ENCODE measurements at places on chromosomes 5 and 9.
A peak's percentile ranks its signal among the peaks of the same experiment; 100 is the strongest.

- DNase-seq = peak; percentile 49
These were observed 353.7 kb downstream of the SLCO4C1 start for GRCh38 chr5:101942321-101942882.

- DNase-seq = no peak
These were observed 1.8 kb upstream of the ENTPD2 start for GRCh38 chr9:137055385-137056364.

DNA sequence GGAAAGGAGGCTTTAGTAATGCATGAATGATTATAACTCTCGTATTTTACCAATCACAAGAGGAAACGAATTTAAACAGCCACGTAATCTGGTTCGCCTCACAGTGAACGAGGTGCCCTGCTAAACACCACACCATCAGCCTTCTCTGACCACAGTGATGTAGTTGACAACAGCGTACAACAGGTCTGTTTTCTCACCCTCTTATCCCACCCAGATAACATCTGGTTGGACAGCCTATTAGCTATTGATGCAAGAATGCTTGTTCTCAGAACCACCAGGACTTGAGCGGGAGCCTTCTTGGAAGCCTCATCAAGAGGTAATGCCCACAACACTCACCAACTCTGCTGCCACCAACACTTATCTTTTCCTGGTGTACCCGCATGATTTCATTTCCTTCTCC is 23.3 kb downstream of the SLC1A3 start:
- DNase-seq = no peak

DNA sequence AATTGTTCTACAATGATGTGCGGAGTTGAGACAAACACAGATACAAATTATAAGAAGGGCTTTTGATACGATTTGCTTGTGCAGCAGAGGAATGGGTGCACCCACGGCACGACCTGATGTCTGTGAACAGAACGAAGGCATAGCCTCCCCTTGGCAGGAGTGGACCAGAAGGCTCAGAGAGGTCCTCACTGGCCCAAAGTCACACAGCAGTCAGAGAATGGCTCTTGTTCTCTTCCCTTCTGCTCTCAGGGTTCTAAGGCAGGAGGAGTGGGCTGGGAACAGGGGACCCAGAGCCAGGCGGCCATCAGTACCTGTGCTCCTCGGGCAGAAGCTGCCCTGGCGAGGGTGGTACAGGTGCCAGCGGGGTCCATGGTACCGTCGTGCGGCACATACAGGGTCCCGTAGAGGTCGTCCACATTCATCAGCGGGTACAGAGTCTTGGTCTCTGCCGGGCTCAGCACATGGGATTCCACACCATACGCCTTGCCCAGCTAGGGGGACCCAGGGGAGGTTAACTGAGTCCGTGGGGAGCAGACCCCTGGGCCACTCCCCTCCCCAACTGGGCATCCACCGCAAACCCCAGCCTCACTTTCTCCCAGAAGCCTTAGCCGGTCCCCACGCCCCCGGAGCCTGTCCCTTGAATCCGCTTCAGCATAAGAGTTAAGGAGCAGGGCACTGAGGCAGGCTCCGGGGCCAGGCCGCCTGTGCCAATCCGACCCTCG is 7.0 kb downstream of the SARDH start:
- no peak for DNase-seq

GRCh38 chr5:180117000-180117725 is 45.6 kb upstream of the RNF130 start:
- no peak for DNase-seq

- DNase-seq = no peak
These were observed 34.6 kb upstream of the CPLX2 start for GRCh38 chr5:175836737-175837136.

DNA sequence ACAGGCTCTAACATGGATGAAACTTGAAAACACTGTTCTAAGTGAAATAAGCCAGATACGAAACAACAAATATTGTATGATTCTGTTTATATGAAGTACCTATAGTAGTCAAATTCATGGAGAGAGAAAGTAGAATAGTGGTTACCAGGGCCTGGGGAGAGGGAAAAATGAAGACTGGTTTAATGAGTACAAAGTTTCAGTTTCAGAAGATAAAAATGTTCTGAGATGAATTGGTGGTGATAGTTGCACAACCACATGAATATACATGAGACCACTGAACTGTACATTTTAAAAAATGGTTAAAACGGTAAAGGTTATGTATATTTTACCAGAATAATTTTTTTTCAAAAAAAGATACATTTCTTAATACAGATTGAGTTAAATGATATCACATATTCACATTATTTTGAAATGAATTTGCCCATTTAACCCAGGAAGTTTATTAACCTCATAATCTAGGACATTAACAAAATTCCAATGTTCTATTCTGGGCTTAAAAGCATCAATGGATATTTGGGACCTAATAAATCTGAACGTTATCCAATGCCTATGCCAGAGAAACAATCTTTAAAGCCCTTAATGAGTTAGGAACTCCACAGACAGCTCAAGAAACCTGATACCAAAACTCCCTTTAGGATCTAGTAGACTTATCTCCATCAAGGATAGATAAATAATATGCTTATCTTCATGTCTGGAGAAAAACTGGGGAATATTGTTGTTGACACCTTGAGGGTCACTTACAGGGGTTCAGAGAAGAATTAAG is 521.3 kb downstream of the EFNA5 start:
- no peak for DNase-seq

DNA sequence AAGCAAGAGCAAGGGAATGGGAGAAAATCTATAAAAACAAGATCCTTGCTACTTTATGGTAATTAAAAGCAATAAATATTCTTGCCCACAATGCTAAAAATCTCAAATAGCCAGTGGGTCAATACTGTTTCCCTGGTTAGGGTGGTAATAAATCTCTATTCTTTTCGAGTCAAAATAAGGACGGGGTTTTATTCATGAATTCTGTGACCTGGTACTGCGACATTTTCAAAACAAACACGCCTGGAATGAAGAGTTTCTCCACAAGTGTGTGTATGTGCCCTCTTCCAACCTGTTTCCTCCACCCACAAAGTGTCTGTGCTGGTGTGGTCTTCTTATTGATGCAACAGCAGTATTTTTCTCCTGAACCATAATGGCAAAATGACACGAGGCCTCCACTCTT is 358.8 kb upstream of the BRINP1 start:
- no peak for DNase-seq

DNA sequence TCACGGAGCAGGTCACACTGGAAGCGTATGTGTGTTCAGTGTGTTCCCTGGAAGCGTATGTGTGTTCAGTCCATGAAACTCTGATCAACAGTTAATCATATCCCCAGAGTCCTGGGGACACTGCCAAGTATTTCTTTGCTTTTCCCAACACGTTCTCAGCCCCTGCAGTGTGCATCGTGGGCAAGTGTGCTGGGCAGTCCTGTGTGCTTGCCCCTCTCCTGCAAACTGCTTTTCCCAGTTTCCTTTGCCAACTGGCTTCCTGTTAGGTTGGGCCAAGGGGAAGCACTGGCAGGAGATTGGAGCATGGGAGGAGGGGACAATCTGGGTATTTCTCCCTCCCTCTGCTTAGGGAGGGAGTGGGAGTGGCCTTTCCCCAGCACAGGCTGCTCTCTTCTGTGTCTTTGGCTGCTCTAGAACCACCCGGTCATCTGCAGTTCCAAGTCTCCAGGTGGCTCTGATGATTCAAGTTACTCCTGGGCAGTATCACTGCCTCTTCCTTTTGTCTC is 36.8 kb upstream of the NEK6 start:
- no peak for DNase-seq

GRCh38 chr5:100757618-100758017 is 145.5 kb downstream of the ST8SIA4 start:
- no peak for DNase-seq

- DNase-seq = no peak
These were observed 79.0 kb upstream of the RAI14 start for GRCh38 chr5:34576891-34577666.

DNA sequence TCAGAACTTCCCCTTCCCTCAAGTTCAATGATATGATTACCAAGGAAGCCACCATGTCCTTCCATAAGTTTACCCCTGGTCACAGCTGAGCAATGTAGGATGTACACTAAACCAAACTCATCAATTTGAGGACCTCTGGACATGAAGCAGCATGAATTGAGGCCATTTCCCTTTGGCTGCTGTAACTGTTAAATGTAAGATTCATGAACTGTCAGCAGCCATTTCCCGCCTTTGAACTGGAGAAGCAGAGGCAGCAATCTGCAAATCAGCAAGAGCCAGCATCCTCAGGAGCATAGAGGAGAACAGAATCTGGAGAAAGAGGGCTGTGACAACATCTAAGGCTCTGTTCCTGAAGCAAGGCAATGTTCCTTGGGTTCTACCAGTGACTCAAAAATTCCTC is 104.3 kb upstream of the PTGER4 start:
- DNase-seq = no peak

DNA sequence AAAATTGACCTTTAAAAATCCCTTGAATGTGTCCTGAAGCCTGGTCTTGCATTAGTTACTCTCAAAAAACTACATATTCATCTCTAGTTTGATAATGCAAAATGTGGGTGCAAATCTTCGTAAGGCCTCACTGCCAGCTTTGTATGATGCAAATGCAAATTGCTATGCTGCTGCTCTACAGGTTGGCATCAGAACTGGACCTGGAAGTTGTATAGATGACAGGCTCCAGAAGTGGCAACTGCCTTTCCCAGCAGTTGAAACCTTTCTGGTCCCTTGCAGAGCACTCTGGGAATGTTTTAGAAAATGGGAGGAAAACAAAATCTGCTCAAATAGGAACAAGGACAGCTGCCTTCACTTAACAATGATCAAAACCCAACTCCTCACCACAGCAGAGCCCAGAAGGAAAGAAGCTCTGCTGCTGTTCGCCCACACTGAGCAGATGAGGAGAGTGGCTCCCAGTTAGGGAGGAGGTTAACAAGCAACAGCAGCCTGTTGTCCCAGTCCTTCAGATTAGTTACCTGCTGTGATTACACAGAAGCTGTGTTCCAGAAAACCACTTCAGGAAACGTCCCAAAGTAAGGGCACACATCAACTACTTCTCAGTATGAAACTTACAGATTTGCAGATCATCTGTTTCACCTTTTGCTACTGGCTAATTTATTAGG is 93.5 kb downstream of the PLPP1 start:
- no peak for DNase-seq

- DNase-seq = no peak
These were observed 29.2 kb downstream of the CDKN2A start for GRCh38 chr9:21964925-21965385.

- DNase-seq = no peak
These were observed 105.5 kb downstream of the TLR4 start for GRCh38 chr9:117809751-117810150.

DNA sequence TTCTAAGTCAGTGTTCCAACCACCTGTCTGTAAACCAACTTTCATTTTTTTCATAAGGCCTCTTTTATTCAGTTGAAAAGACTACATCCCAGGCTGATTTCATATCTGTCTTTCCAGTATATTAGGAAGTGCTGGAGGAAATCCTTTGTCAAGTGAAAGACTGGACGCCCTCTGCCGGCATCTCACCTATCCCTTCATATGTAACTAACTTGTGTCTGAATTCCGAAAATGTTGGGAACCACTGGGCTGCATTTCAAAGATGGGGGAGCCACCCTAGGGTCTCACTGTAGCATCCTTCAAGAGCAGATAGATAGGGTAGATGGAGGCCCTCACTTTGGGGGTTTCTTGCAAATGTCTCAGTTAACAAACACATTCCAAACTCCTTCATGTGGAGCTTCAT is 569.8 kb downstream of the CTNND2 start:
- DNase-seq = no peak

- DNase-seq = peak; percentile 25
These were observed 64.7 kb downstream of the TLR4 start for GRCh38 chr9:117768750-117769395.

DNA sequence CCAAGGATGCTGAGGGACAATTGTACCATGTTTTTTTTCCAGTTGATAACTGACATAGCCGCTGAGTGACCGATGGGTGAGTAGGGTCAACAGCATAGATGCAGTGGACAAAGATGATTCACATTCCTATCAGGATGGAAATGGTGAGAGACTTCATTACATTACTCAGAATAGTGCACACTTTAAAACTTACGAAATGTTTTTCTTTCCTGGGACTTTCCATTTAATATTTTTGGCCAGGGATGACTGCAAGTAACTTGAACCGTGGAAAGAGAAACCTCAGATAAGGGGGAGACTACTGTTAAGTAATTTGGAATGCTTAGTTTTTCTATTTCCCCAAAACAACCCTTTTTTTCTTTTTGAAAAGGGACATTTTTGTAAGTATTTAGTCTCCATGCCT is 3.0 kb upstream of the TUSC1 start:
- no peak for DNase-seq

- no peak for DNase-seq
These were observed 172.4 kb downstream of the GDNF start for GRCh38 chr5:37667430-37667829.

DNA sequence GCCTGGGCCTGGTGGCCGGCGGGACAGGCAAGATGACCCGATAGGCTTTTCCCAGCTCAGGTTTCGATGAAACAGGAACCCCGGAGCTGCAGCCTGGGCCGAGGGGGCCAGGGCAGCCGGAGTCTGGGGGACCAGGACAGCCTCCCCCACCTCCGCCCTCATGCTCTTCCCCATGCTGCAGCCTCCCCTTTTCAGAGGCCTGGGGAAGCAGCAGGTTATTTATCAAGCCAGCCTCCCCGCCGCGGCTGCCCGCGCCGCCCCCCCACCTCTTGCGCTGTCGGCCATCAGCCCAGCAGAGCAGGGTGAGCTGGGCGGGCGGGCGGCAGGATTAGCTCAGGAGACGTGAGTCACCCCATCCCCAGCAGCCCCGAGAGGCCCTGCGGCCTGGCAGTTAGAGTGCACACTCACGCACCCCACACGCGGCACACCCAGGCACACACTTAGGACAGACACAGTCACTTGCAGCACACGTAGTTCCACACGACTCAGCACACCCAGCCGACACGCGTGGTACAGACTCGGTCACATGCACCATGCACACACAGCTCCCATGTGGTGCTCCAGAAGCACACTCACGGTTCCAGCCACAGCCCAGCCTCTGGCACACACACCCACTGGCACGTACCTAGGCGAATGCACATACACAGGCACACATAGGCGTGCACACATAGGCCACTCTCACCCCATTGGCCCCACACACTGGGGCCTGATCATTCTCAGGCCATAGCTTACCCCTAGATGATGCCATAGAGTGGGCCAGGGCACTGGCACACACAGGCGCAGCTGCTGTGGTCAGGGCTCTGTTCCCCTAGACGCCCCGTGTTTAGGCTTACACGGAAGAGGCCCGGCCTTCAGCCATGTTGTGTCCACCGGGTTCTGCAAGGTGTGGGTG is 13.0 kb downstream of the CXXC5 start:
- DNase-seq = peak; percentile 82

- no peak for DNase-seq
These were observed 404.0 kb upstream of the FAM174A start for GRCh38 chr5:100131161-100131560.

GRCh38 chr5:142597546-142598337 is 88.1 kb downstream of the FGF1 start:
- no peak for DNase-seq

GRCh38 chr5:36740259-36740898 is 134.0 kb downstream of the SLC1A3 start:
- DNase-seq = no peak

DNA sequence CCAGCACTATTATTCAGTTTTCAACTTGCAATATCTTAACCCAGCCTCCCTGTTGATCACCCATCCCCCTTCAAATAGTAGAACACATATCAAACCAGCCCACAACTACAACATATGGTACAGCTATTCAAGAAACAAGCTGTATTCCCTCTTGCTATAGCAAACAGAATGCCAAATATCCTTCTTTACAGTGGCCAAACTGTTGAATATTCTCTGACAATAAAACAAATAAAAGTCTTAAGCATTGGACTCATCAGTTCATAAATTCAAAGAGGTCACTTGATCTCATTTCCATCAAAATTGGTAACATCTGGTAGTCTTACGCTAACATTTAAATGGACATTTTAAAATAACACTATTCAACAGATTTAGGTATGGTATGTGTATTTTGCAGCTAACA is 350.8 kb downstream of the EFNA5 start:
- no peak for DNase-seq

Data from AML-193 (cell line).